ENCODE measurements at places on chromosomes 5 and 9. TPM values are rescaled to one million over a fixed set of nuclear protein-coding genes. Genes with fewer than 3 reads are reported as not detected.
A peak's percentile ranks its signal among the peaks of the same experiment; 100 is the strongest.

The SGCD gene
- 1.4 TPM for total RNA-seq

The AIF1L gene
- 380 TPM for total RNA-seq

The OLFML2A gene
- 184 TPM for total RNA-seq

The LARP1 gene
- total RNA-seq, result 123 TPM

The PDE6A gene
- not detected for total RNA-seq

GRCh38 chr9:27471789-27472188 is 52.3 kb upstream of the IFNK start:
- peaks cover 30% of the 10 kb centered on the region for H3K4me1 ChIP-seq
- no peaks in the 10 kb centered on the region for H3K27me3 ChIP-seq
- H3K4me3 ChIP-seq, result no peak overlapping the region
- peaks cover 3% of the 10 kb centered on the region for H3K36me3 ChIP-seq

DNA sequence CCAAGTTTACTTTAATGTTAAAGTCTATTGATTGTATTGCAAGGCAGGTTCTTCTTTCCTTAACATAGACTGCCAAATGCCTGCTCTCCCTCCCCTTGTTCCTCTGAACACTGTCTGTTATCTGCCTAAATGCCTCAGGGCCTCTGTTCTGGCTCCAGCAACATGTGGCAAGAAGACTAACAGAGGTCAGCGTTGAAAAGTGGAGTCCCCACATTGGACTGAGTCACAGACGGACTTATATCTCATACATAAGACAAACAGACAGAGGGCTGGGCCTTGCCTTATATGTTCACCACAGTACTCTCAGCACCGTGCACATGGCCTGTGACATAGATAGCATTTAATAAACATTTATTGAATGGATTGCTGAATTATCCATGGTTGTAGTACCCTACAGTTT is 91.4 kb downstream of the TSSK1B start:
- no peak for DNase-seq
- no peaks in the 10 kb centered on the region for H3K27me3 ChIP-seq
- no peak overlapping the region for H3K27ac ChIP-seq
- no peaks in the 10 kb centered on the region for H3K4me1 ChIP-seq

DNA sequence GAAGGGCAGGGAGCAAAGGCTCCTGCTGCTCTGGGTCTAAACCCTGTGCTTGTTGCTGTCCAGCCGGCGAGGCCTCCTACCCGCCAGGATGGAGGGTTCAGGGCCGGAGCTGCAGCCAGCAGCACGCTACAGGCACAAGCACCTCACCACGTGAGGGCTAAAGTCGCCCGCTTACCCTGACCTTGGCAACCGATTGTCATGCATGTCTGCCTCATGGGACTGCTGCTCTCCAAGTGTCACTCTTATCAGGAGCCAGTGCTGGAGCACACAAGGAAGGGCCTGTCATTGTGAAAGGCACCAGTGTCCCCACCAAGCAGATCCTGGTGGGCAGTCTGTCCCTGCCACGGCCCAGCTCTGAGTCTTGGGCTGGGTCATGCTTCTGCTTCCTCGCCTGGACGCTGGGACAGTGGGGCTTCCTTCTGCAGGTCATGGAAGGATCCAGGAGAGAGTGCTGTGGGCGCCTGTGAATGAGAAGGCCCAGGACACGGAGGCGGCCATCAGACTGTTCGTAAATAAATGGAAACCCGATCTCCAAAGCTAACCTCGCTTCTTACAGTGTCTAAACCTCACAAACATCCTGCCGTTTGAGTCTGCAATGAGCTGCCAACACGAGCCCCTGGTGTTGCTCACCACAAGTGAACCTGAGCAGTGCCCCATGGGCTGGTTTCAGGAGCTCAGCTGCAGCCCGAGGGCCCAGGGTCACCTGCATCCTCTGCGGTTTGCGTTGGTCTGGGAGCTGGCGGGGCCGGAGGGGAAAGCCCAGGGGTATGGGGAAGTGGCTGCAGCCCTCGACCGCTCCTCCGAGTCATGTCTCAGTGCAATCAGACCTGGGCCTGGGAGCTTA is 58.2 kb upstream of the RXRA start:
- DNase-seq, result peak; percentile 88
- no peak overlapping the region for H3K4me3 ChIP-seq
- peak overlapping the region; percentile 66 for H3K27ac ChIP-seq
- no peaks in the 10 kb centered on the region for H3K36me3 ChIP-seq

GRCh38 chr9:135468854-135469521 is 10.6 kb upstream of the PPP1R26 start:
- no peak overlapping the region for H3K4me3 ChIP-seq
- peaks cover 40% of the 10 kb centered on the region for H3K27me3 ChIP-seq
- no peak for DNase-seq
- H3K4me1 ChIP-seq, result no peaks in the 10 kb centered on the region

GRCh38 chr9:96172797-96173196 is 129.2 kb downstream of the HSD17B3 start:
- H3K27me3 ChIP-seq, result no peaks in the 10 kb centered on the region
- no peak overlapping the region for H3K27ac ChIP-seq
- H3K4me3 ChIP-seq, result no peak overlapping the region
- no peaks in the 10 kb centered on the region for H3K36me3 ChIP-seq
- no peaks in the 10 kb centered on the region for H3K4me1 ChIP-seq
- no peak for DNase-seq

Measured in spleen (tissue), 13 donors.